DMS53 (cell line): ENCODE measurements at places on chromosomes 5 and 9.
A peak's percentile ranks its signal among the peaks of the same experiment; 100 is the strongest.

DNA sequence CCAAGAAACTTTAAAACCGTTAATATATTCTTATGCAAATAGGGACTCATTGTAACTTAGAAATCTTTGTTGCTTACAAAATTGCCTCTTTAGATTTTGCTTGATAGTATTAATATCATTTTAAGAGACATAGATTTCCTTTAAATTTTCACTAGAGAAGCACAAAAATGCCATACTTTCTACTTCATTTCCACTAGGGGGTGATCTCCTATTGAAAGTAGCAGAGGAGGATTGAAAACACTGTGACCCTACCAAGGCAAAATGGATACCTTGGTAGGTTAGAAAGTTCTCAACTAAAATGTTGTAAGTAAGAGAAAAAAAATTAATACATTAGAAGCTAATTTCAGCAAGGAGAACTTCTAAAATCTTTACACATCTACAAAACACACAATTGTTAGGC, 204.9 kb downstream of the CHSY3 start:
- peak; percentile 74 for DNase-seq

- DNase-seq: no peak
Measured at GRCh38 chr5:89851911-89852310, 557.6 kb downstream of the CETN3 start.

GRCh38 chr9:107721705-107722245, 232.2 kb upstream of the KLF4 start:
- DNase-seq: no peak

DNA sequence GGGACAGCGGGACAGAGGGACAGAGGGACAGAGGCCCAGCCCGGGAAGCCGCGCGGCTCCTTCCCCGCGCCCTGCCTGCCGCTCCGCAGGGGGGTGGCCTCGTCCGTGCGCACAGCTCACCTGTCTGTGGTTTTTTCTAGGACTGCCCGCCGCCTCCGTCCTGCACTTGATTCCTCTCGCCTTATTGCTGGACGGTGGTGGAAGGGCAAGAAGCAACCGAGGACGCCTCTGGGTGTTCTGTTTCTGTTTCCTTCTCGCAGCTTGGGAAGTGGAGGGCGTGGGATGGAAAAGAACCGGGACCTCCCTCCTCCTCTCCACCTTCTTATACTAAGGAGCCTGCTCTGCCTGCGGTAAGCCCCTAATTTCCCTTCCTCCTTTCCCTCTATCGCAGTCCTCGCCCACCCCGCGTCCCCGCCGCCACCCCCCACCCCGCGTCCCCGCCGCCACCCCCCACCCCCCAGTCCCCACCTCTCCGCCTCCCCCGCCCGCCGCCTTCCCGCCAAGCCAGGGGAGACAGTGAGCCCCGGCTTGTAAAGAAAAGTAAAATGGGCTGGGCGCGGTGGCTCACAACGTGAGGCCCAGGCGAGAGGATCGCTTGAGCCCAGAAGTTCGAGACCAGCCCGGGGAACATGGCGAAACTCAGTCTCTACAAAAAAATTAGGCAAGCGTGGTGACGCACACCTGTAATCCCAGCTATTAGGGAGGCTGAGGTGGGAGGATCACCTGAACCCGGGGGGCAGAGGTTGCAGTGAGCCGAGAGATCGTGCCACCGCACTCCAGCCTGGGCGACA, 9.6 kb upstream of the FLT4 start:
- DNase-seq: no peak

DNA sequence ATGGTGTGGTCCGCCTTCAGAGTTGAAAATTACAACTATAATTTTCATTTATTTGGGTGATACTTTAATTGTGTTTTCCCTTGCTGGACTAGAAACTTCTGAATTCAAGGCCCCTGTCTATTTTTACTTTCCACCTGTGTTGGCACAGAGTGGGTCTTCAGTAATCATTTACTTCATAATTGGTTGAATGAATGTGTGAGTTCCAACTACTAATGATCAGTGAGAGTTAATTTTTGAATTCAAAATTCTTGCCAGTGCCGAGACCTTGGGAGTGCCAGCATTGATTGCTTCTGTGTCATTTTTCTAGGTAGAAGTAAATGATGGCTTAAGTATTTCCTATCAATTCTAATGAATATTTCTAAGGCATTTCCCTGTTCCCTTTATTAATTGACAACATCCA, 61.4 kb downstream of the PARP8 start:
- no peak for DNase-seq

DNA sequence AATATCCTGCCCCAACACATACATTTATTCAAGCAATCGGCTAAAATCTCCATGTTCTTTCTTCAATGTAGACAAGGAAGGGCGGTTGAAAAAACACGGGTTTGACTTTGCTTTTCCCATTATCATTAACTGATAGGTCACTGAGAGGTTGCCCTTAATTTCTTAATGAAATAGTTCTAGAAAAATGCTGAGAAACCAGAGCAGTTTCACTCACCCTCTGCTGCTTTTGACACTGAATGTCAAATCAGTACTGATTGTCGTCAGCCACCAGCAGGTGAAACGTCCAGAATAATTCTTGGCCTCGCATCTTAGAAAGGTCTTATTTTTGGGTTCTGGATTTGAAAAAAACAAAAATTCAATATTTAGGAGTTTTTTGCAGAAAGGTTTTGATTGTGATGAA, 8.1 kb downstream of the IL12B start:
- DNase-seq: no peak

GRCh38 chr9:79259858-79260257, 311.9 kb upstream of the TLE4 start:
- DNase-seq: no peak

GRCh38 chr5:38468978-38469706, 87.3 kb downstream of the LIFR start:
- no peak for DNase-seq

DNA sequence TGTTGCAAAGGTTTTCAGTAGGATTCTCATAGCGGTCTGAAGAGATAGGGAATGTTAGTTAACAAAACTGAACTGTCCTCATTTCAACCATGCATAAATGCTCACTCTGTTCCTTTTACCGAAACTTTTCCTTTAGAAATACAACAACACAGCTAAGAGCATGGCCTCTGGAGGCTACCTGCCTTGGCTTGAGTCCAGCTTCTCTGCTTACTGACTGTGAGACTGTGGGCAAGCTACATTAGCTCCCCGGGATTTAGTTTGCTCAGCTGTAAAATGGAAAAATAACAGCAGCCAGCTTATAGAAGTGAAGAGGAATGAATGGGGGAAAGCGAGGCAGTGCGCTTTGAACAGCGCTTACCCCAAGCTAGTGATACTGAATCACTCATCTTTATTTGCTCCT, 507.9 kb upstream of the DAP start:
- peak; percentile 50 for DNase-seq

- no peak for DNase-seq
Measured at GRCh38 chr5:111434800-111435199, 77.5 kb downstream of the STARD4 start.

- no peak for DNase-seq
Measured at GRCh38 chr5:6365142-6365976, 13.0 kb downstream of the MED10 start.

DNA sequence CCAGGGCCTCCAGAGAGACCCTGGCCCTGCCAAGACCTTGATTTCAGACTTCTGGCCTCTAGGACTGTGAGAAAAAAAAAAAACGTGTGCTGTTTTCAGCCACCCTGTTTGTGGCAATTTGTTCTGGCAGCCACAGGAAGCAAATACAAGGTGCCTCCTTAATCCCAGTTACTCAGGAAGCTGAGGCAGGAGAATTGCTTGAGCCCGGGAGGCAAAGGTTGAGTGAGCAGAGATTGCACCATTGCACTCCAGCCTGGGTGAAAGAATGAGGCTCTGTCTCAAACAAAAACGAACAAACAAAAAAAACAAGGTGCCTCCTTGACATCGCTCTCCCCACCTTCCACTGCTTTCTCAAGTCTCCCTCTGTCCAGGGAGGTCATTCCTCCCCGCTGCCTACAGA, 98.0 kb downstream of the GABBR2 start:
- DNase-seq: no peak

DNA sequence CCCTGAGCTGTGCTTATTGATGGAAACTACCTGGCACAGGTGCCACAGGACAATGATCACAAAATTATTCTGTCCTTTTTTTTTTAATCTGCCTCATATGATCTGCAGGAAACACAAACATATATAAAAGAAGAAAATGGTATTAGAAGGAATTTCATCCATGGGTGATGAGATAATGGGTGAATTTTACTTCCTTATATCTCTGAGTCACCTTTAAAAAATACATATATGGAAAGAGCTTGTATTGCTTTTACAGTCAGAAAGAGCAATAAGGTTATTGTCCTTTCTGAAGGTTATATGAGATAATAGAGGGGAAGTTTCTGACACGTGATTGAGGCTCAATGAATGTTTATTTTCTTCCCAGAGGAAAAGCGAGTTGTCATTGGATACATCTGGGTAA, 31.6 kb downstream of the NEURL1B start:
- DNase-seq: peak; percentile 49
